ENCODE measurements at places on chromosomes 16 and 17. TPM values are rescaled to one million over a fixed set of nuclear protein-coding genes. Genes with fewer than 3 reads are reported as not detected.

Gene CCDC154
- total RNA-seq: 0.74 TPM

- no peak for DNase-seq
Measured at GRCh38 chr16:53895433-53895832, 191.5 kb downstream of the FTO start.

DNA sequence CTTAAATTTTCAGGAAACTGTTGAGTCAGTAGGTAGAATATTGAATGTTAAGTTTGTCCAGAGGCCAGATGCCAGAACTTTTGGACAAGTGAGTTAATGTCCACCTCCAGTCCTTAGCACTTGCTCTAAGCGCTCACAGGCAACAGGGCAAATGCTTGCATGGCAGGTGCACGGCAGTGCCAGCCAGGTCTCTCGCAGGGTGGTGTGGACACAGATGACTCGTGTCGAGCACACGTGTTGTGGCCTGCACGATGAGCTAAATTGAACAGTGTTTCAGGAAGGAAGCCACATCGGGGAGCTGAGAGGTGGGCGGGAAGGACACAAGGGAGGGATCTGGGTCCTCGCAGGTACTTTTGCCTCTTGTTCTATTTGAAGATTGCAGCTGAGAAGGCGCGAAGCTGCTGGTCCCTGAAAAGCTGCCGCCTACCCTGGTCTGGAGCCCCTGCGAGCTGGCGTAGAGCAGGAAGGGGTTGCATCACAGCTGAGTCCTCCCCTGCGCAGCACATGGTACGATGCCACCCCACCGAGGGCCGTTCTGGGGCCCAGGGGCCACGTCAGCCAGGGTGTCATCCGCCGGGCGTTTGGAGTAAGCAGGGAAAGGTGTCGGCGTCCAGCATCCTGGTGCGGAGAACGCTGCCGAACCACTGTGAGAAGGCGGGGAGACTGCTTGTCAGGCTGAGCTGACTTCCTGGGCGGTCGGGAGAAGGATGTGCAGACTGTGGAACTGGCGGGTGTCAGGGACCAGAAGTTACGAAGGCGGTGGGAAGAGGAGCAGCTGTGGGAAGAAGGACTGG lies 6.3 kb downstream of the RAB40C start:
- DNase-seq: no peak

- DNase-seq: peak; percentile 34
Measured at GRCh38 chr17:17495536-17496188, 533 bp downstream of the RASD1 start.

GRCh38 chr17:52158450-52159042 lies at the start of gene CA10:
TSS of gene CA10 (minus strand) at chr17:52158714.
- DNase-seq: no peak

DNA sequence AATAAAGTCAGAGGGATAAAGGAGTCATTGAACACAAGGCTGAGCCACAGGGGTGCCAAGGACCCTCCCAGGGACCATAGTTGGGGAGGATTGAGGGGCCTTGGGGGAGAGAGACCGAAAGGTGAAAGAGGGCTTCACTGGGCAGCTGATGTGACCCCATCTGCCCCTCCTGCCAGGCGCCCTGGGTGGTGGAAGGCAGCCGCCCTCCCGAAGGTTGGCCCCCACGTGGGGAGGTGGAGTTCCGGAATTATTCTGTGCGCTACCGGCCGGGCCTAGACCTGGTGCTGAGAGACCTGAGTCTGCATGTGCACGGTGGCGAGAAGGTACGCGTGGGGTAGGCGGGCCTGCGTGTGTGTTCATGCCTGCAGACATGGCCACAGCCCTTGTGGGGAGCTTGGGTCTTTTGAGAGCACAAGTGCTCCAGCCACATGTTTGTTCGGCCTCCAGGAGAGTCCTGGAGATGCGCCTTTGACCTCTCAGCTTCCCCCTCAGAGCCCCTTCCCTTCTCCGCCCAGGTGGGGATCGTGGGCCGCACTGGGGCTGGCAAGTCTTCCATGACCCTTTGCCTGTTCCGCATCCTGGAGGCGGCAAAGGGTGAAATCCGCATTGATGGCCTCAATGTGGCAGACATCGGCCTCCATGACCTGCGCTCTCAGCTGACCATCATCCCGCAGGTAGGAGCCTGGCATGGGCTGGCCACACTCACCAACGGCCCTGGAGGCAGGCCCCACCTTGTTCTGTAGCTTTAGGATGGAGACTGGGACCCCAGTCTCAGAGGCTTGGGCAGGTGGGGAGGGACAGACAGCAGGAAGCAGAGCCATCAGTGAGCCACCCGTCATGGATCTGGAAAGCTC lies 24.1 kb downstream of the ANKRD40 start:
- no peak for DNase-seq

Gene SKAP1
- 60.3 TPM for total RNA-seq

Gene GPR142
- total RNA-seq: not detected

GRCh38 chr17:47896672-47897490 lies 845 bp downstream of the SP2 start:
- DNase-seq: no peak

GRCh38 chr16:51982715-51983680 lies 563.9 kb downstream of the TOX3 start:
- peak; percentile 49 for DNase-seq

DNA sequence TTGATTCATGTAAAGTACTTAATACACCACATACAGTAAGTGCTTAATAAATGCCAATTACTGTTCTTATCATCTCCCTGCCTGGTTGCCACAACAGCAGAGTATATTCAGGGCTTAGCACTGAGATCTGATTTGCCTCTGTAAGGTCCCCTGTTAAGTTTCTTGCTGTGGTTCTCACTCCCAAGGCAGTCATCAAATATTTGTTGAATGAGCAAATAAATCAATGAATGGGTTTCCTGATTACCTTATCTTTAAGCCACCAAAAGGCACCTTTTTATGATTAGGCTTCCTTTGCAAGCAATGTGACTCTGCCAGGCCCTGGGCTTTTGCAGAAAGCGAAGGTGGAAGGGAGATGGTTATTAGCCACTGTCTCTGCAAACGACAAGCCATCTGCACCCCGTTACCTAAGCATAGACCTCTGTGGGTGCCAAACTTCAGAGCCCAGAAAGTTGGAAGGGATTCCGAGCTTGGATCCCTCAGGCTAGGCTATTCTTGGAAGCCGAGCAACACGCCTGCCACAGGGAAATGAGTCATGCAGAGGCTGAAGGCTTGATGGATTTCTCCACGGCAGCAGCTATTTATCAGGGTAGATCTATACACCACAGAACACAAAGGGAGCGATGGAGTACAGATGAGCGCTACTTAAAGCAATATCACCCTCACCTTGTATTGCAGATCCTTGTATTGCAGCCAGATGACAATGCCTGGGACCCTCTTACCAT lies 102.0 kb downstream of the GRIN2A start:
- DNase-seq: no peak

- peak; percentile 26 for DNase-seq
Measured at GRCh38 chr16:28491230-28491969, 474 bp downstream of the CLN3 start.

DNA sequence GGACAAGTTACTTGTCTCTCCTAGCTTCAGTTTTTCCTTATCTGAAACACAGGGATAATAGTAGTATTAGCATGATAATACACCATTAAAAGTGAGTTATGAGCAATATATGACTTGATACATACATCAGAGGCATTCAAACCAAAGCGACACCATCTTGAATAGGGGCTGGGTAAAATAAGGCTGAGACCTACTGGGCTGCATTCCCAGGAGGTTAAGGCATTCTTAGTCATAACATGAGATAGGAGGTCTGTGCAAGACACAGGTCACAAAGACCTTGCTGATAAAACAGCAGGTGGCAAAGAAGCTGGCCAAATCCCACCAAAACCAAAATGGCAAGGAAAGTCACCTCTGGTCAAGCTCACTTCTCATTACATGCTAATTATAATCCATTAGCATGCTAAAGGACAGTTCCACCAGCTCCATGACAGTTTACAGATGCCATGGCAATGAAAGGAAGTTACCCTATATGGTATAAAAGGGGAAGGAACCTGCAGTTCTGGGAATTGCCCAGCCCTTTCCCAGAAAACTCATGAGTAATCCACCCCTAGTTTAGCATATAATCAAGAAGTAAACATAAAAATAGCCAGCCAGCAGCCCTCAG lies 37.2 kb upstream of the HS3ST3A1 start:
- DNase-seq: peak; percentile 25

DNA sequence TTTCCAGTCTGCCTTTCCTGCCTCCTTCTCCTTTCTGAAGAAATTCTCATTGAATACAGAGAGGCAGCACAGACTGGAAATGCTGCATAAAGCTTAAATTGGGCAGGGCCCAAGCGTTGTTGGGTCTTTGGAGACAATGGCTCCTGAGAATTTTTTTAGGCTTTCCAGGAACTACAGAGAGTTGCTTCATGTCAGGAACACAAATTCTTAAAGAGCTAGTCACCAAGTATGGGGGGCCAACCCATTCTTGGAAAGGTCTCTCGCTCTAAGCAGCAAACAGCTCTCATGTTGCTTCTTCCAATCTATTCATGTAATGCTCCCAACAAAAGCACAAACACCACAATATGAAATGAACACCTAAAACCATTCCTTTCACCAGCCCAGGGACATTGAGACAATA lies 6.9 kb downstream of the HNF1B start:
- DNase-seq: no peak

GRCh38 chr16:56910654-56911539 lies 21.0 kb upstream of the HERPUD1 start:
- DNase-seq: peak; percentile 63

GRCh38 chr16:522320-523096 lies 5.0 kb upstream of the CAPN15 start:
- no peak for DNase-seq

GRCh38 chr16:73143002-73143401 lies 95.1 kb upstream of the ZFHX3 start:
- no peak for DNase-seq

Gene SLC6A2
- total RNA-seq: not detected

- peak; percentile 53 for DNase-seq
Measured at GRCh38 chr17:19024101-19025078, 19.8 kb upstream of the FAM83G start.

Gene PDILT
- not detected for total RNA-seq

- no peak for DNase-seq
Measured at GRCh38 chr17:81298991-81299738, 4.1 kb upstream of the SLC38A10 start.

Gene CLEC18B
- total RNA-seq: not detected

Gene MPO
- not detected for total RNA-seq

GRCh38 chr17:42266918-42267766 lies 9.0 kb downstream of the STAT5B start:
- peak; percentile 70 for DNase-seq

DNA sequence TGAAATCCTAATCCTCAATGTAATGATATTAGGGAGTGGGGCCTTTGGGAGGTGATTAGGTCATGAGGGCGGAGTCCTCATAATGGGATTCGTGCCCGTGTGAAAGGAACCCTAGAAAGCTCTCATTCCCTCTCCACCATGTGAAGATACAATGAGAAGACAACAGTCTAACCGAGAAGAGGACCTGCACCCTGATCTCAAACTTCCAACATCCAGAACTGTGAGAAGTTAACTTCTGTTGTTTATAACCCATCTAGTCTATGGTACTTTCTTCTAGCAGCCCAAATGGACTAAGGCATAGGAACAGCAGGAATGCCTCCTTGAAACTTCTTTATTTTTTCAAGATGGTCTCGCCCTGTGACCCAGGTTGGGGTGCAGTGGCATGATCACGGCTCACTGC lies 24.7 kb downstream of the WSB1 start:
- no peak for DNase-seq

GRCh38 chr16:51306116-51306515 lies 155.0 kb upstream of the SALL1 start:
- DNase-seq: no peak

- no peak for DNase-seq
Measured at GRCh38 chr16:62752854-62753253, 716.6 kb upstream of the CDH8 start.

Gene MYH13
- not detected for total RNA-seq

Gene GRAPL
- total RNA-seq: 3.0 TPM

DNA sequence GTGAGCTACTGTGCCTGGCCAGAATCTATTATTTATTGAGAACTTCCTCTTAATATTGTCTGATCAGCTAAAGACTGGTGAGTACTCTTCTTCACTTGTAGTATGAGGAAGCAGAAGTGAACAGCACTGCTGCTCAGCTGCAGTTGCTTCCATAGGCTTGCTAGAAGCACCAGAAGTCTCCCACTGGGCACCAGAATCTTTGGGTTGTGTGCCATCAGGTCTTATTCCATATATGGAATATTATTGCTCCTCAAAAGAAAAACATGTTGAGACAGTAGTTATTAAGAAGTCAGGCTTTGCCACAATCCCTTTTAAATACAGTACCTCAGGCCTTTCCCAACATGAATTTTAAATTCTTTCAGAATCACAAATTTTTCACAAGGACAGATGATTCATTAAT lies 17.2 kb downstream of the SNTB2 start:
- DNase-seq: no peak

- DNase-seq: no peak
Measured at GRCh38 chr17:22270381-22270780, 578.1 kb downstream of the KCNJ18 start.

GRCh38 chr17:81931557-81932332 lies 4.2 kb upstream of the MAFG start:
- DNase-seq: no peak

- peak; percentile 52 for DNase-seq
Measured at GRCh38 chr16:21626659-21627277, 25.6 kb downstream of the IGSF6 start.

GRCh38 chr17:33837281-33837680 lies 417.8 kb upstream of the CCL2 start:
- no peak for DNase-seq

Gene ZNF750
- not detected for total RNA-seq

All from activated naive CD4-positive, alpha-beta T cell treated with anti-CD3 and anti-CD28 coated beads for 36 hours (primary cell).